ENCODE measurements at places on chromosomes 2 and 18.

DNA sequence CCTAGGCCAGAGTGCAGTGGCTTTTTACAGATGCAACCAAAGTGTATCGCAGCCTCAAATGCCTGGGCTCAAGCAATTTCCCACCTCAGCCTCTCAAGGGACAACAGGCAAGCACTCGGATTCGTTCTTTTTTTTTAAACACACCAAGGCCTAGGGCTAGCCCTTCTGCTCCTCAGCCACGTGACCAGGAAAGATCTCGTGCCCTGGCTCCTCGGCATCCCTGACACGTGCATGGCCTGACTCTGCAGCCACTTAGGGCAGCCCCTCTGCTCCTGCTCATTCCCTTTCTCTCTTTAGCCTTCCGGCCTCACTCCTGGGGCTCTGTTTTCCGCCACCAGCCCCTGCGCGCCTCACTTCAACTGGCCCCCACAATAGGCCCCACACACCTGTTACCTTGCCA is 18.4 kb downstream of the FAM178B start:
- DNase-seq, result no peak

GRCh38 chr18:67183398-67183797 is 333.1 kb downstream of the DSEL start:
- DNase-seq, result no peak

GRCh38 chr2:74039611-74040010 is 54.9 kb downstream of the TET3 start:
- DNase-seq, result no peak

GRCh38 chr2:58856100-58856499 is 615.0 kb upstream of the FANCL start:
- DNase-seq, result no peak

DNA sequence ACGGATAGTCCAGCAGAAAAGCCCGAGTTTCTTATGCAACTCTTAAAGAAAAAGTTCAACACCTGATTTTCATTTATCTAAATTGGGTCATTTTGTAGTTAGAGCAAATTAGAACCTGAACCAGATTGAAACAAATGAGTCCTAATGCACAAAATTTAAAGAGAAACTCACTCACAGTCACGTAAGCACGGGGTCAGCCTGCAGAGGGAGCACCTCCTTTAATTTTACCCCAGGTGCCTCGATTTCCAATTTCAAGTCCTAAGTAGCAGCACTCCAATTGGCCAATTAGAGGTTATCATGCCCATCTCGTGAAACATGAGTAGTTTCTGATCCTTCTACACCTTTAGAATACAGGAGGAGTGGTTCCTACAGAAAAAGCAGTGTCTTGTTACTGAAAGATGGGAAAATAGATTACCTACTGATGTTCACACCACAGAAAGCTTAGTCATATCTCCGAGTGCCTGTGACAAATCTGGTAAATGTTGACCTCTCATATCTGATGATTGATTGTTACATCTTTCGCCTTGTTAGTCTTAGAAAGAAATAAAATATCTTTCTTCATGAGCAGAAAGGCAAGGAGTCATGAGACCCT is 1929.8 kb upstream of the LRRTM1 start:
- no peak for DNase-seq
